Kidney epithelial cell (primary cell): ENCODE measurements at places on chromosomes 12 and 14. TPM values are rescaled to one million over a fixed set of nuclear protein-coding genes. Genes with fewer than 3 reads are reported as not detected.

- no peak for DNase-seq
Measured at GRCh38 chr12:42812086-42812485, 222.5 kb upstream of the PRICKLE1 start.

DNA sequence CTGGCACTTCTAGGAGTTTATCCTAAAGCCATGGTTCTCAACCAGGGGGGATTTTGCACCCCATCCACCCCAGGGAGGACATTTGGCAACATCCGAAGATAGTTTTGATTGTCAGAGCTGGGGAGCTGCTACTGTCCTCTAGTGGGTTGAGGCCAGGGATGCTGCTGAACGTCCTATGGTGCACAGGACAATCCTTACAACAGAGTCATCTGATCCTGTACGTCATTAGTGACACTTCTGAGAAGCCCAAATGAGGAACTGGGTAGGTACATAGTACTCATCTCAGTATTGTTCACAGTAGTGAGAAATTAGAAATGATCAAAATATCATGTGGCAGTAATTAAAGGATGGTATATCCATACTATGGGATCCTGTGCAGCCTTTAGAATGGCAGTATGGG is 185.1 kb downstream of the CHST11 start:
- DNase-seq, result no peak

GRCh38 chr14:92625213-92625612 is 111.6 kb downstream of the RIN3 start:
- peak; percentile 84 for DNase-seq

- DNase-seq, result no peak
Measured at GRCh38 chr14:24172261-24172860, 481 bp downstream of the REC8 start.

DNA sequence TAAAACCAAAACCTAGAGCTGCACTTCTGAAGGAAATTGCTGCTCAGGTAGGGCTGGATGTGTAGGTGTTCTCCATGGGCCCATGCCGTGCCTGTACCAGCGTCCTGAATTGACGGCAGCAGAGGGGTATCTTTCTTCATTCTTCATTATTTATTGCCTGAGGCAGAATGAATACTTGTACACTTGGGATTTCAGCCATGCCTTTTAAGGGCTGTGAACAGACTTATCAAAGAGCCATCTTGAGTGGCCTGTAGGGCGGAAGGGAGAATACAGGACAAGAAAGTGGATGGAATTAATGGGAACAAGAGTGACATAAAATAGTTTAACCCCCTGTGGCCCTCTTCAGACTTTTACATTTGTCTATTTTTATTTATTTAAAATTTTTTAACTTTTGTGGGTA is 61.4 kb downstream of the RASSF3 start:
- DNase-seq, result no peak

- DNase-seq, result peak; percentile 45
Measured at GRCh38 chr14:56005191-56006053, 112.8 kb upstream of the PELI2 start.

GRCh38 chr12:111419784-111420183 is 14.1 kb downstream of the SH2B3 start:
- no peak for DNase-seq

- no peak for DNase-seq
Measured at GRCh38 chr12:50317203-50317602, 33.9 kb upstream of the LIMA1 start.

DNA sequence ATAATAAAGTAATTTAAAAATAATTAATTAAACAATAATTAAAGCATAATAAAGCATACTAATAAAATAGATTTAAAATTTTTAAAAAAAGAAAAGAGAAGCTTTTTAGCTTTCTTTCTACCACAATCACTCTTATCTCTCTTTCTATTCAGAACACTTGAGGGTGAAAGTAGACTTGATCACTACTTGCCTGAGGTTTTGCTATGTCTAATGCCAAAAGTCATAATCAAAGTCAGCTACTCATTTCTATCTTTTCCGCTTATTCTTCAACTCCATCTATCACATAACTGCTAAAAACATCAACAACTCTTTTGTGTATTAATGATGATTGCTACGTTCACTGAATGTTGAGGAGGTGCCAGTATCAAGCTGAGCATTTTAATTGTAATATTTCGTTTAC is 202.0 kb upstream of the KRR1 start:
- no peak for DNase-seq

GRCh38 chr14:70896981-70897380 is 10.3 kb upstream of the PCNX1 start:
- DNase-seq, result no peak

GRCh38 chr12:121812320-121812871 is 8.6 kb downstream of the SETD1B start:
- no peak for DNase-seq

DNA sequence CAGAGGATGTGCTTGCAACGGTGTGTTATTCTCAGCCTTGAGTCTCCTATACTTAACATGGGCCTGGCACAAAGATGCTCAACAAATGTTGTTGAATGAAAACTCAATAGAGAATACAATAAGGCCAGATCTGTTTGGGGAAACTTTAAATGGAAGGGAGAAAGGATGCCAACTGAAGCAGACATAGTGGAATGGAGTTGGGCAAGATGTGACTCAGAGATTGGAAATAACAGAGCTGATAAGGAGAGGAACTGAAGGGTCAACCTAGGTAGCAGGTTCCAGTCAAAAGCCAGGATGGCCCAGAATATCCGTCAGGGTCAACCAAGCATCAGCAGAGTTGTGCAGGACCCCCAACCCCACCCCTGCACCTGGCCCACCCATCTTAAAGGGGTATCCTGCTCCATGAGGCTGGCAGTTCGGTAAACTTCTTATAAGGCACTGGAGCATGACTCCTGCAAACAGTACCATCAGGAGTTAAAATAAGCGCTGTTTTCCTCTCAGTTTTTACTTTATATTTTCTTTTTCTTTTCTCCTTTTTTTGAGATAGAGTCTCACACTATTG is 1.1 kb upstream of the BCDIN3D start:
- no peak for DNase-seq

- no peak for DNase-seq
Measured at GRCh38 chr12:3882896-3883564, 9.8 kb upstream of the PARP11 start.

DNA sequence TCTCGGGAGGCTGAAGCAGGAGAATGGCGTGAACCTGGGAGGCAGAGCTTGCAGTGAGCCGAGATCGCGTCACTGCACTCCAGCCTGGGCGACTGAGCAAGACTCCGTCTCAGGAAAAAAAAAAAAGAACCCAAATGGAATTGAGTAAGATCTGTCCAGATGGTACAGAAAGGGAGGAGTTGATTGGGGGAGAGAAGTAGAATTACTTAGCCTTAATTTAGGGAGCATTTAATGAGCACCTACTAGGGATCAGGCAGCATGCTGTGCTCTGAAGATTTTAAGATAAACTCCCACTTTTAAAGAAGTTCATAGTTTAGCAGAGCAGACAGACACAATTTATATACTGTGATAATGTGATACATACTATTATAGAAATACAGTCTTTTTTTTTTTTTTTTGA is 4.5 kb downstream of the RAB5B start:
- no peak for DNase-seq

DNA sequence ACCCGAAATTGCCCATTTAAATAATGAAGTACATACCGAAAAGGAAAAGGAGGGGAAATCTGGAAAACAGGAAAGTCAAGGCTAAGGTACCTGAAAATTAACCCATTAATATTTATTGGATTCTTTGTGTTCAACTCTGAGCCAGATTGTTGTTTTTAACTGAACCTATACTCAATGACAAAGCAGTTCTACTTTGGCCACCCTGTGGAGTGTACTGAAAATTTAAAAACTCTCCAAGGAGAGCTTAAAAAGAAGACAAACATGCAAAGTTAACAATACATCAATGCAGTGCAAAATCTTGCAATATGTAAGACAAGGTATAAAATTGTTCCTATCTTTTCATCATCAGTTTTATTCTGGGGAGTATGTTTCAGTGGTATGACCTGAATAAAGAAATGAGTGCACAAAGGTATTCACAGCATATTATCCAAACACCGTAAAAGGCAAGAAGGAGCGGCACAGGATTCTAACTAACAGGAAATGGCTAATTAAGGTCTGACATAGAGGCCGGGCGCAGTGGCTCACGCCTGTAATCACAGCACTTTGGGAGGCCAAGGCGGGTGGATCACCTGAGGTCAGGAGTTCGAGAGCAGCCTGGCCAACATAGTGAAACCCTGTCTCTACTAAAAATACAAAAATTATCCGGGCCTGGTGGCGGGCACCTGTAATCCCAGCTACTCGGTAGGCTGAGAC is 1.7 kb downstream of the USP44 start:
- no peak for DNase-seq

DNA sequence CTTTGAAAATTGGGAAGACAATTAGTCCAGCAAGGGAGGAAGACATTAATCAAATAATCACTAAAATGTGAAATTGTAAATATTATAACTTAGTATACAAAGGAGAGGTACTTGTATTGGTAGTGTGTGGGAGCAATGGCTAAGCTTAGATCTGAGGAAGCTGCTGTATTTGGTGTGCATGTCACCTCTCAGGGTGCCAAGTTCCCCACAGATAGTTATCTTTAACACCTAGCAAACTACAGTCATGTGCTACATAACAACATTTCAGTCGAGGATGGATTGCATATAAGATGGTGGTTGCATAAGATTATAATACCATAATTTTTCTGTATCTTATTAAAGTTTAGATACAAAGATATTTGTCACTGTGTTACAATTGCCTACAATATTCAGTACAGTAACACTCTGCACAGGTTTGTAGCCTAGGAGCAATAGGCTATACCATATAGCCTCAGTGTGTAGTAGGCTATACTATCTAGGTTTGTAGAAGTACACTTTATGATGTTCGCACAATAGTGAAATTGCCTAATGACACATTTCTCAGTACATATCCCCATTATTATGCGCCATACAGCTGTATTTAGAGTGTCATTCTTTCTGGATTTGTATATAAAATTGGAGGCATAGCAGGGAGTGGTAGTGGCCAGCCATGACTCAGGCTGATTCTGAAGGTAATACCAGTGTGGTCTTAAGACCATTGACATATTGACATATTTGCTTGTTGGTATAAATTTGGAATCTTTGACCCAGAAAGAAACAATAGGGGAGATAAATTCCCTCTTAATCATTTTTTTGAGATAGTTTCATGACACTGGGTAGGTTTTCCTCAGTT is 55.8 kb downstream of the RAD51B start:
- DNase-seq, result no peak

The SMIM41 gene
- 0.34 TPM in 1 of 2 replicates, not detected in the other for total RNA-seq

The AKAP6 gene
- total RNA-seq, result 1.3 and 4.5 TPM in 2 replicates

The TMEM229B gene
- total RNA-seq, result 0.21 and 0.41 TPM in 2 replicates

The CLEC12A gene
- not detected in 2 replicates for total RNA-seq

The ZNF10 gene
- total RNA-seq, result 3.3 and 3.6 TPM in 2 replicates
